ENCODE measurements at places on chromosomes 1 and 21. TPM values are rescaled to one million over a fixed set of nuclear protein-coding genes. Genes with fewer than 3 reads are reported as not detected.

Gene CRP
- total RNA-seq, result not detected

Gene SMIM1
- total RNA-seq, result 2.8 TPM

Gene PRELP
- total RNA-seq, result 4.3 TPM

Gene SHISA4
- 15.3 TPM for total RNA-seq

Gene TNFRSF18
- total RNA-seq, result 0.33 TPM

Gene ARID1A
- total RNA-seq, result 33.6 TPM

Gene DIO1
- under 0.01 TPM for total RNA-seq

Gene ILF2
- 229 TPM for total RNA-seq

Gene NUP210L
- total RNA-seq, result 0.15 TPM

Gene CDC14A
- total RNA-seq, result 3.8 TPM

Gene OR2AK2
- not detected for total RNA-seq

Gene GTF2B
- total RNA-seq, result 30.6 TPM

Gene PADI1
- total RNA-seq, result not detected

Gene NPR1
- total RNA-seq, result 0.58 TPM
